ENCODE measurements at places on chromosomes 1 and 21. TPM values are rescaled to one million over a fixed set of nuclear protein-coding genes. Genes with fewer than 3 reads are reported as not detected.

DNA sequence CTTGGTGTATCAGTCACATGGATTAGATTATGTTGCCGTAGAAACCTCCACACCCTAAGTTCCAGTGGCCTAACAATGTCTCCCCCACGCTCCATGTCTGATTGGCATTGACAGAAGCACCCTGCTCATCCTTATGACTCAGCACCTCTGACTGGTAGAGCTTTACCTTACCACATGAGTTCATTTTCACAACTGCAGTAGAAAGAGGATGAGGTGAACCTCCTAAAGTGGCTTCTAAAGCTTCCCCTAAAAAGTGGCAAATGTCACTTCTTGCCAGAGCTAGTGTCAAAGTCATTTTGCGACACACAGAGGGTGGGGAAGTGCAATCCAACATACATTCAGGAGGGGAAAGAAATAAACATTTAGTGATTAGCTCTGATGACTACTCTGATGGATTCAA, 30.6 kb upstream of the LYPD8 start:
- peaks cover 3% of the 10 kb centered on the region for H3K4me1 ChIP-seq
- no peak overlapping the region for H3K27ac ChIP-seq
- no peak for DNase-seq
- no peak overlapping the region for H3K4me3 ChIP-seq

- no peak for DNase-seq
- H3K27me3 ChIP-seq, result no peaks in the 10 kb centered on the region
- H3K27ac ChIP-seq, result no peak overlapping the region
- no peaks in the 10 kb centered on the region for H3K36me3 ChIP-seq
- H3K4me3 ChIP-seq, result no peak overlapping the region
Observed at GRCh38 chr1:4931486-4931885, 277.1 kb downstream of the AJAP1 start.

DNA sequence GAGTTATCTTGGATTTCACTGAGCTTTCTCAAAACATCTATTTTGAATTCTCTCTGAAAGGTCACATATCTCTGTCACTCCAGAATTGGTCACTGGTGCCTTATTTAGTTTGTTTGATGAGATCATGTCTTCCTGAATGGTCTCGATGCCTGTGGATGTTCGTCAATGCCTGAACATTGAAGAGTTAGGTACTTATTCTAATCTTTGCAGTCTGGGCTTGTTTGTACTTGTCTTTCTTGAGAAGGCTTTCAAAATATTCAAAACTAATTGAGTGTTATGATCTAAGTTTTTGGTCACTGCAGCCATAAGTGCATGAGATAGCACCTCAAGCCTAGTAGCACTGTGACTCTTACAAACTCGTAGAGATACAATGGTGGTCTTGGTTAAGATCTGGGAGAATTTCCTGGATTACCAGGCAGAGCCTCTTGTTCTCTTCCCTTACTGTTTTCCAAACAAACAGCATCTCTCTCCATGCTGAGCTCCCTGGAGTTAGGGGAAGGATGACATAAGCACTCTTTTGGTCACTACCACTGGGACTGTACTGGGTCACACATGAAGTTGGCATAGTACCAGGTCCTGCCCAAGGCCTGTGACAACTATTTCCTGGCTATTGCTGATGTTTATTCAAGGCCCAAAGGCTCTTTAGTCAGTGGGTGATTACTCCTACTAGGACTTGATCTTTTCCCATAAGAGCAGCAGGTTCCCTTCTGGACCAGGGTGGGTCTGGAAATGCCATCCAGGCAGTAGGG, 25.6 kb downstream of the SLC22A15 start:
- H3K36me3 ChIP-seq, result no peaks in the 10 kb centered on the region
- H3K27ac ChIP-seq, result no peak overlapping the region
- H3K27me3 ChIP-seq, result no peaks in the 10 kb centered on the region
- H3K4me1 ChIP-seq, result no peaks in the 10 kb centered on the region
- DNase-seq, result no peak

- H3K4me3 ChIP-seq, result no peak overlapping the region
- no peaks in the 10 kb centered on the region for H3K4me1 ChIP-seq
- no peak for DNase-seq
- H3K36me3 ChIP-seq, result no peaks in the 10 kb centered on the region
Observed at GRCh38 chr1:193846876-193847604, 660.6 kb upstream of the B3GALT2 start.

DNA sequence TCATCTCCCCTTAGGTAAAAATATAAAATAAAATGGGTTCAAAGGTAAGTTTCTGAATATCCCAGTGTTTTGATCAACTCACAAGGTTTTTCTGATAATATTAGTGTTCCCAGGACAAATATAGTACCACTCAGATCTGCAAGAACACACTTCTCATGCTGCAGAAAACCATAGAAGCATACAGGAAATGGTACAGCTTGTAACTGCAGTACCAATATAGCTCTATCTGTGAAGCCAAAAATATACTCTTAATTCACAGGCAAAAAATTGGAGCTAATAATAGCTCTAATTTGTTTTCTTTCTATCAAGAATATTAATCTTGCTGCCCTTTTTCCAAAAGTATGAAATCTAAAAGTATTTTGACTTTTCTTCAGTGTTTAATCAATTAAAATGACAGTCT, 13.2 kb downstream of the VPS45 start:
- H3K27ac ChIP-seq, result no peak overlapping the region
- no peak overlapping the region for H3K4me3 ChIP-seq
- no peak for DNase-seq

GRCh38 chr1:202157945-202158344, 2.5 kb downstream of the PTPN7 start:
- no peak for DNase-seq
- no peak overlapping the region for H3K4me3 ChIP-seq
- no peaks in the 10 kb centered on the region for H3K27me3 ChIP-seq
- H3K4me1 ChIP-seq, result peaks cover 2% of the 10 kb centered on the region
- H3K36me3 ChIP-seq, result no peaks in the 10 kb centered on the region

The CCDC27 gene
- total RNA-seq, result not detected

The A3GALT2 gene
- total RNA-seq, result not detected
